ENCODE measurements at places on chromosomes 7 and 10.

- DNase-seq: no peak
Measured at GRCh38 chr10:18822156-18822555, 162.9 kb downstream of the ARL5B start.

GRCh38 chr10:93106631-93107072 is 33.0 kb downstream of the CYP26A1 start:
- DNase-seq: peak; percentile 55

DNA sequence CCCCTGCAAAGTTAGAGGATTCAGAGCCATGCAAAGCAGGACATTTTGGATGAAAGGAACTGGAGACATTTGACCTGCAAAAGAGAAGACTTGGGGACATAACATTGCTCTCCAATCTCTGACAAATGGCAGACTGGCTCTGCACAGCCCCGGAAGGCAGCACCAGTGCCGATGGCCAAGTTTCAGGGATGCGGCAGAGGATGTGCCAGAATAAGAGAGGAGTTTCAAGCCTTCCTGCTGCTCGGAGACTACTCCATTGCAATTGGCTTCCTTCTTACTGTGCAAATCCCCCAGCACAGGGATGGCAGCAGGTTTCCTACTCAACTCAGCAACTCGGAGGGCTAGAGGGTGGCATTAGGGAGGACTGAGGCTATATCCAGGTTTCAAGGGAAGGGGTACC is 268.8 kb upstream of the ZMIZ1 start:
- DNase-seq: no peak

DNA sequence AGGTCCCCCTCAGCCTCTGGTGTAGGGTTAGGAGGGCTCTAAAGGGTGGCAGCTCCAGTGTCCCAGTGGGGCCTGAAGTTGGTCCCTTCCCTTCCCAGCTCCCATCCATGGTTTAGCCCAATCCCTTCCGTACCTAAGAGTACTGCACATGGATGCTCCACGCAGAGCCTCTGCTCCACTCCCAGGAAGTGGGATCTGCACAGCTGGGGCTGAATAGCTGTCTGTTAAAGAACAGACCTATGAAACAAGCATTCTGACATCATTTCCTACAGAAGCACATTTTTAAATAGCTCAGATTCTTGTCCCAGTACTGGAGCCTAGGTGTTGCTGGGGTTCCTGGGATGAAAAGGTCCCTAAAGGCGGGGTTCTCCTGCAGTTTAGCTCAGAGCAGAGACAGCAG is 135.9 kb downstream of the ZMYND11 start:
- no peak for DNase-seq

DNA sequence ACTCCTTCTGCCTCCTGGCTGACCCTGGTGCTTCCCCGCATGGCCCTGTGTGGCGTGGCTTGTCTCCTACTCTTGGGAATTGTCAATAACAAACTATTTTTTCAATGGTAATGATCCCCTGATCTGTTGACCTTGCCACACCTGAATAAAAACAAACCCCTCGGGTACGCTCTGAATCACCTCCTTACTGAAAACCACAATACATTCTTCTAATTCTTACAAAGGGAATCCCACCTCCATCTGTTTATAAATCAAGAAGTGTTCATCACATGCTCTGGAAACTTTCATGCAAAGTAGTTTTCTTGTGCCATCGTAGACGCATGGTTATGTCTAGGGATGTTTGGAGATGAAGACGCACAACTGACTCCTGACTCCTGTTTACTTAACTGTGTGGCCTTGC is 245.8 kb downstream of the FRMD4A start:
- DNase-seq: no peak

DNA sequence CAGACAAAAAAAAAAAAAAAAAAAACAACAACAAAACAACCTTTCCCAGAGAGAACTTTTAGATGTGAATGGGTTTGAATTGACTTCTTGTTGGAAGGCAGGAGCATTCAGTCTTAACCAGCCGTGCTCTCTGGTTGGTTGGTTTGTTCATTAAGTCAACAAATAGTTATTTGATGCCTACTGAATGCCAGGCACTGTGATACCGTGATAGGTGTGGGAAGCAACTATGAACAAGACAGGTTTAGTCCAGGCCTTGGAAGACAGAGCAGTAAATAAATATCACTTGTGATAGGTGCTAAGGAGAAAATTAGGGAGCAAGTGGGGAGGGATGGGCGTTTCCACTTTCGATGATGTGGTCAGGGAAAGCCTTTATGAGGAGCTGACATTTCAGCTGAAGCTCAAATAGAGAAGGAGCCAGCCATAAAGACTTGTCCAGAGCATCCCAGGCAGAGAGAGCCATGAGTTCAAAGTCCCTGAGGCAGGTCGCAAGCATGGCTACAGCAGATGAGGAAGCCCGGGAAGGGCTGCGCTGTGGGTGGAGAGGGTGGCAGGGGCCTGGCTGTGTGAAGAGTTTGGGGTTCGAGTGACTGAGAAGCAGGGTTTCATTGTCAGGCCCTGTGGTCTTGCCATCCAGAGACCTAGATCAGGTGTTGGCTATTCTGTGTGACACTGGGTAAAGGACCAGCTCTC is 8.0 kb downstream of the TSPAN15 start:
- no peak for DNase-seq

GRCh38 chr7:130959743-130960207 is 225.8 kb upstream of the KLF14 start:
- DNase-seq: no peak

DNA sequence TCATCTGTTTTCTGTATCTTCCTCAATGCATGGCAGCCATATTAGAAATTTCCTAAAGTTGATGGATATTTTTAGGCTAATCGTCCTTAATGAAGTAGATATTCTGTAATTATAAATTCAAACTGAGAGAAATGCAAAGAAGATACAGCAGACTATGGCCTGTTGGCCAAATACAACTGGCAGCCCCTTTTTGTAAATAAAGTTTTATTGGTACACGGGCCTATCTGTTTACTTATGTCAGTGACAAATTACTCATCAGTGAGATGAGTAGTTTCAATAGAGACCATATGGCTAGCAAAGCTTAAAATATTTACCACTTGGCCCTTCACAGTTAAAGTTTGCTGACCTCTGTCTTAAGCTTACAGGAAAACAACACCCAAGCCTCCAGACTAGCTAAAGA is 112.3 kb downstream of the HTR7 start:
- no peak for DNase-seq

DNA sequence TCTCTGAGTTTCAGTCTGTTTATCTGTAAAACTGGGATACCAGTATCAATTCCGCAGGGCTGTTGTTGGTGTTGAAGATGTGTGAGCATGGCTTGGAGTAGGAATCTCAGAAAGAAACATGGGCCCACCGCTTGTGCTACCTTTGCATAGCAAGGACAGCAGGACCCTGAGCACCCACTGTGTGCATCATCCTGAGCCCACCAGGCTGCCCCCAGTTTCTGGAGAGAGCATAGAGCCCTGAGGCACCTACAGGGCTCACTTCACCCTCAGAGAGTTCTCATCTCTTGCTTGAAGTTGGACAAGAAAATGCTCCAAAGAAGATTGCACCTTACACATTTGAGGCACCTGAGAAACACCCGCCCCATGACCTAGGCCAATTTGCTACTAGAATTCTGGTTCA is 12.9 kb downstream of the PRLHR start:
- DNase-seq: no peak

DNA sequence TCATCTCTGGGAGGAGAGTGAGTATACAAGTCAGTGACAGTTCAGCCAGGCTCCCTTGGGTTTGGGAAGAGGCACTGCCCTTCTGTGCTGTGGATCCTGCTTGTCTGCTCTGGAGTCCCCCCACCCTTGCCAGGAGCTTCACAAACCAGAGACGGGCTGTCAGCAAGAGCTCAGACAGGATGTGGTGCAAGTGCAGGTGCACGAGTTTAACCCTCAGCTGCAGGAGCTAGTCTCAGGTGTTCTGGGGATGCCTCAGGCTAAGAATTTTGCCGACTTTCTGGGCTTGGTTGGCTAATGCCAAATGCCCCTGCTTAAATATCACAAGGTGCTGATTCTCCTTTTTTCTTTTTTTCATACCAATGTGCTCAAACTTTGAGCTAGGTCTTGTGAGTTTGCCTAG is 22.3 kb downstream of the ZNF783 start:
- peak; percentile 48 for DNase-seq

GRCh38 chr10:91610444-91610843 is 22.4 kb downstream of the PPP1R3C start:
- no peak for DNase-seq

- no peak for DNase-seq
Measured at GRCh38 chr10:126058507-126058906, 162.1 kb downstream of the FANK1 start.

DNA sequence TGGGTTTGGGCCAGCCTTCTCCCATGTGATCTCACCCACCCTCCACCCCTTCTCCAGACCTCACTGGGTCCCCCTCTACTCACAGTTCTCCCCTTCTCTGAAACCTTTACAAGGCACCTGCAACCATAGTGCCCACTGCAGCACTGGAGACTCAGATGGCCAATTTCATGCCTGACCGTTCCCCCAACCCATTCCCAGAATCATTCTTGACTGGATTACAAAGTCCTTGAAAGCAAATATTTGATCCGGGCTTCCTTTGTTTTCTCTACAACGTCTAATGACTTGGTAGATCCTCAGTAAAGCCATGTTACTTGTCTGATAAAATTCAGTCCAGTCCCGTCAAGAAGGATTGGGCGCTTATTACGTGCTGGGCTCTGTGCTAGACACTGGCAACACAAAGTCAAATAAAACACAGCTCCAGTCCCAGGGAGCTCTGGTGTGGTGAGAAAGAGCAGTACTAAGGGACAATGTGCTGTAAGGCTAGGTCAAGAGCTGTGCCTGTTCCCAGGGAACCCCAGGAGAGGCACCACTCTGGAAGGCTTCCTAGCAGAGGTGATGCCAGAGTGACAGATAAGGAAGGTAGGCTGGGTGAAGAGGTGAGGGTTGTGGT is 36.5 kb downstream of the SH3PXD2A start:
- no peak for DNase-seq

GRCh38 chr10:10869592-10869991 is 148.1 kb upstream of the CELF2 start:
- no peak for DNase-seq

GRCh38 chr10:124534231-124534798 is 72.7 kb downstream of the LHPP start:
- no peak for DNase-seq

DNA sequence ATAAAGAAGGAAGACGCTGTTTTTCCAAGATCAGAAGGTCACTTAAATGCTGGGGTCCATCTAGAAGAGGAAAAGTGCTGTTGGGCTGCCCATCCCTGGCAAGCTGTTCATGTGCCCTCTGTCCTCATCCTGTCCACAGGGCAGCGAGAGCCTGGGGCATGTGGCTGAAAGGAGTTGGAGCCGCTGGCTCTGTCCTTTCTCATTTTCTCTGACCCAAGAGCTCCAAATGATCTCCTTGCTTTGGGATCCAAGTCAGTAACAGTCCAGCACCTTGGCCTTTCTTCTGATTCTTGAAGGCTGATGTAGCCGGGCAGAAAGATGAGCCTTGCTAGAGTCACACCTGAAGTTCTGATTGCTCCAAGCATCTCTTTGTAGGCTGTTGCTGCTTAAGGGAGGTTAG is 44.4 kb downstream of the SPDYE5 start:
- no peak for DNase-seq

GRCh38 chr10:78813526-78813925 is 255.2 kb upstream of the ZMIZ1 start:
- DNase-seq: no peak

DNA sequence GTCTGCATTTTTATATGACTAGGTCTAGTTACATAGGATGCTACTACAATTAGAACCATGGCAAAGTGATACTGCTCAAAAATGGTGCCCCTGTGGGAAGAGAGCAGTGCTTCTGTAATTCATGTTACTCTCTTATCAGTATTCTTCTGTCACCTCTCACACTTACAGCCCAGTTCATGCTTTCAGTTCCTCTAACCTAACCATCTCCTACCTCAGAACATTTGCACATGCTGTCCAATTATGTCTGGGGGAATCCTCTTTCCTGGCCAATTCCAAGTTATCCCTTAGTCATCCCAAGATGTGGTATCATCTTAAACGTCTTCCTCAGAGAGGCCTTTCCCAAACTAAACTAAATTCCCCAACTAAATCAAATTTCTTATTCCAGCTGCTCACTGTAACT is 190.2 kb downstream of the RELN start:
- no peak for DNase-seq

DNA sequence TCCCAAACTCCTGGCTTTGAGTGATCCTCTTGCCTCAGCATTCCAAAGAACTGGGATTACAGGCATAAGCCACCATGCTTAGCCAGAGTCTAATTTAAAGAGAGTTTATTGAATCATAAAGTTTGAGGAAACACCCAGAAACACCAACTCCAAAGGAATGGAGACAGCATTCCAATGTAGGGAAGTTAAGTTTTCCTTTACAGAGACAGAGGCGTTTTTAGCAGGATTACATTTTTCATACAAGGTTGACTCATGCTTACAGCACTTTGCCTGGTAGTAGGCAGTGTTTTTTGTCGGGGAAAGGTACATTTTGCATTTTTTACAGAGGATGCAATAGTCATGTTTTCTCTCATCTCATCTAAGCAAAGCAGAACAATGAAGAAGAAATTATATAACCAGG is 18.9 kb upstream of the OPN4 start:
- no peak for DNase-seq

DNA sequence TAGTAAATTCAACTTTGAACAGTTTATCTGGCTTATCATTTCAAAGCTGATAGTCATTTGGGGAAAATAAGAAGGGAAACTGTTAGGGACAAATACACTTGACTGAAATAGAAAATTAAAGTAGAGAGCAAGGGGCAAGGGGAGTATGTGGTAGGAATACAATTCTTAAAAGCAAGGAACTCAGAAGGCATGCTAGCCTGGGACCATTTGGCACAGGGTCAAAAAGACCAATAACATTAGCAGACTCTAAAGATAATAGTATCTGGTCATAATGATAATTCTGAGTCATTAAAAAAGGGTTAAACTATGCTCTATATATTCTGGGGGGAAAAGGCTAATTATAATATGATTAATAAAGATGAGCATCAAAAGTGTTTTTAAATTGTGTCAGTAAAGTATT is 112.2 kb downstream of the CNOT4 start:
- no peak for DNase-seq

DNA sequence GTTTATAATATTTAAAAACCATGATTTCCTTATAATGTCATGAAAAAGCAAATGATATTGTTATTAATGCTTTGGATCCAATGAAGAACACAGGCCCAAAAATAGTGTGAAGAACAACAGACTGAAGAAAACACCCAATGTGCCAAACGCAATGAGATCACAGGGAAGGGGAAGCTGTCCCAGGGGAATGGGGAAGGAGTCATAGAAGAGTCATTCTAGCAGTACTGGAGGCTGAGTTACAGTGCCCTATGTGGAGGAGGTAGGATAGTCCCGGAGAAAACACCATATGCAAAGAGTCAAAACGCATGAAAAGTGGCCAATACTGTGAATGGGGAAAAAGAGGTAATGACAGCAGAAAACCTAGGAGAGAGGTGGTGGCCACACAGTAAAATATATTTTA is 50.9 kb downstream of the TPK1 start:
- DNase-seq: no peak

DNA sequence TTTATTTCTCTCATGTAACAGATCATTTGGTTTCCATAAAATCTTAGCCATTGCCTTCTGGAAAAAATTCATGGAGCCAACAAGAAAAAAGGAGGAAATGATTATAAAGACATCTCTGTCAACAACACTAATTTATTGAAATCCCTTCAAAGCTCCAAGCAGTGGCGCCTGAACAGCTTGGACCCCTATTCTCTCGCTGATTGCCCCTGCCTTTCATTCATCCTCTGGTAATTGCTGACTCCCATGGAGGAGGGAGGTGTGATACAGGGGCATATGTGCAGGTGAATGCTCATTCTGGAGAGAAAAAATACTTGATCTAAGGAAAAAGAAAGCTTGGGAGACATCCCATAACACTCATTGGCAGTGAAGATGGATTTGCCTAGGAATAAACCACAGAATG is 345.5 kb downstream of the FGFR2 start:
- DNase-seq: no peak

GRCh38 chr7:40437498-40437897 is 302.7 kb downstream of the SUGCT start:
- DNase-seq: no peak

Measured in NCI-H345 (cell line).